IPS DF 6.9 (cell line): ENCODE measurements at places on chromosomes 7 and 10.
A peak's percentile ranks its signal among the peaks of the same experiment; 100 is the strongest.

DNA sequence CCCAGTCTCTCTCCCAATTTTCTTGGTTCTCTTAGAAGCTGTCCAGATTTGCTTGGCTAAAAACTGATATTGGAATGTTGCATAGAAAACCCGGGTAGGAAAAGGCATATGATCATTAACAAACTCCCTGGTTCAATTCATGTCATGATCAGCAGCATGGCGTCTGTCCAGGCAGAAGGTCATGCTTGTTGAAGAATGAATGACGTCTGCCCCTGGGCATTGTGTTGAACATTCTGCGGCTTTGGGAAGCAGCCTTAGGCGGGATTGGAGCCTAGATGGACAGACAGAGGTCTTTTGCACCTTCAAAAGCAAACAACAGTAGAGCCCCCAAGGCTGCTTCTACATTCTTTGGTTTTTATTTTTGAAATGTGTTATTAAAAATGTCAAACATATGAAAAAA, 7.7 kb upstream of the MINDY3 start:
- no peak for DNase-seq

GRCh38 chr10:3655528-3655927, 129.5 kb downstream of the KLF6 start:
- no peak for DNase-seq

DNA sequence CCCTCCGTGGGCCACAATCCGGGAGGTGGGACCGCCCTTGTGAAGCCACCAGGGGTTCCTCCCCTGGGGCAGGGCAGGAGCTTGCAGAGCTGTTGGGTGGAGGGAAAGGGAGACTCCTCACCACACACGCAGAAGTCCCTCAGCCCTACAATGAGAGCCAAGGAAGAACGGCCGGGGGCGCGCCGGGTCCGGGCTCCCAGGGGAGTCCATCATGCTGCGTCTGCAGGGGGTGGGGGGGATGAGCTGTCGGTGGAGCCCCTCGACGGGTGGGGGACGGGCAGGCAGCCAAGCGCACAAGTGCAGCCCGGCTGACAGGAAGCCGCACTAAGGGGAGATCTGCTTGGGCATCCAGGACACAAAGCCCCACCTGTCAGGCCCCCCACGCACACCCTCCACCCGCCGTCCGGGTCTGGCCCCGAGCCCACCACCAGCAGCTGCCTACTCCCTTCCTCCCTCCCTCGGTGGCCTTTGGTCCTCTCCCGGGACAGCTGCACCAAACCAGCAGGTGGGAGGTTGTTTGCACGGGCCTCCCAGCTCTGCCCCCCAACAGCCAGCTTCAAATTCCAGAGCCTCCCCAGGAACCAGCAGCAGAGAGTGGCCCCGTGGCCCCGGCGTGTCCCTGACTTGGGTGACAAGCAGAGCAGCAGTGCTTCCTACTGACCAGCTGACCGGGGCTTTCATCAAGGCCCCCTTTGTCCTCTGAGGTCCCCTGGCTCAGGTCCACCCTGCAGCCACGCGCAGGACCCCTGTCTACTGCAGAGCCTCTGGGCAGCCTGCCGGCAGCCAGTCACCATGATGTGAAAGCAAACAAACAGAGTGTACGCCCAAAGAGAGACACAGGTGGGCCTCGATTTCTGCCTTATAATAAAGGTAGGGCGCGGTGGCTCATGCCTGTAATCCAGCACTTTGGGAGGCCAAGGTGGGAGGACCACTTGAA, 50.3 kb downstream of the HIP1 start:
- no peak for DNase-seq

DNA sequence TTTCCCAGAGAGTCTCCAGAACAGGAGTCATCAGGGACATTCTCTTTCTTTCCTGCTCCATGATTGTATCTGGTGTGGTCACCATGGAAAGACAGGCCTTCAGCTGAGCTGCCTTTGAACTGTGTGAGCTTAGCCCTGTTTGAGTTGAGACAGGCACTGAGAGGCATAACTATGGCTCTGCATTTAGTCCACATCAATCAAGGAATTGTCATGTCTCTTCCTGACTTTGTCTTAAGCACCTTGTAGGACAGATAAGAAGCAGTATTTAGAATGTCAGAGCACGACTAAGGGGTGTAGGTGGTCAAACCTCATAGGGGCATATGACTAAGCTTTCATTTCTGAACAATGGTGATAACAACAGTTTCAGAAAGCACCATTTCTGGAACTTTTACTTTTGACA, 53.5 kb downstream of the EPDR1 start:
- DNase-seq = no peak

DNA sequence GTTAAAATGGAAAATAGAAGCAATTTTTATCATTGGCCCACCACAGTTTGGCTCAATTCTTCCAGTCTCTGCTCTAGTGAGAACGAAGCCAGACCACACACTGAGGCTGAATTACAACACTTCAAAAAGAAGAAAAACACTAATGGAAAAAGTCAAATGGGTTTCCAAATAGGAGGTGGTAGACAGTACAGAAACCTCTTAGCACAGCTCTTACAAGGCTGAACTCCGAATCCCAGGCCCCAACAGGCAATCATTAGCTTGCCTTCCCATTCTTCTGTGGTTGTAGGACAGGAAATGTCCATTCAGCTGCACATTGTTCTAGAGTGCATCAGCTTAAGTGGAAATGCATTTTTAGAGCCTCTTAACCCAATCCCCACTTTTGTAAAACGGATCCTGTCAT, 115.1 kb upstream of the MEOX2 start:
- DNase-seq = no peak

GRCh38 chr7:146146831-146147486, 30.4 kb downstream of the CNTNAP2 start:
- no peak for DNase-seq

DNA sequence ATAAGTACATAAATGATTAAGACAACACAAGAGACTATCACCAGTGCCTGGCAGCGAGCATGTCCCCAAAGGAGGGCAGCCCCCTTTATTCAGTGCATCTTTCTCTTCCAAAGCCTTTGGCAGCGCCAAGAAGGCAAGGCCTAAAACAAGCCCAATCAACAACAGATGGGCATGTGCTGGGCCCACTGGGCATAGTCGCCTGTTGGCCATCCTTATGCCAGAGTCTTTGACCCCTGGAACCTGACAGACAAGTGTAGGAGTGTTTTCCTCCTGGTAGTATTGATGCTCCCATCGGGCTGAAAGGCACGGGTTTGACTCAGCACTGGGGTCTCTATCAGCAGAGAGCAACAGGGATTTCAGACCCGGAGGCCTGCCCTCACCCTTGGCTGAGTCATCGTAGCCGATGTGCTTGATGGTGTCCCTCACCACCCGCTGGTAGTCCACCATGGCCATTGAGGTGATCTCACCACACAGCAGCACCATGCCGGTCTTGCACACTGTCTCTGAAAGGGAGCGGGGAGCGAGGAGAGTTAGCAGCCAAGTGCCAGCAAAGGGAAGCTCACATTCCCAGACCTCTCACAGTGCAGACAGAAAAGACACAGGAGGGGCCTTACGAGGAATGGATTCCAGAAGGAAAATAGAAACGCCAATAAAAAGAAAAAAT, 5.8 kb downstream of the MAT1A start:
- no peak for DNase-seq

GRCh38 chr7:3722396-3722922, 421.4 kb downstream of the SDK1 start:
- peak; percentile 79 for DNase-seq
